ENCODE measurements at places on chromosomes 7 and 10.

- DNase-seq, result no peak
These were observed 31.2 kb upstream of the TLX1 start for GRCh38 chr10:101099901-101100300.

GRCh38 chr7:39164887-39165286 lies 187.2 kb downstream of the POU6F2 start:
- DNase-seq, result no peak

GRCh38 chr7:22481726-22482125 lies 18.3 kb downstream of the STEAP1B start:
- DNase-seq, result no peak

- no peak for DNase-seq
These were observed 46.3 kb downstream of the PITRM1 start for GRCh38 chr10:3126249-3126648.

GRCh38 chr10:6973899-6974298 lies 393.8 kb upstream of the PRKCQ start:
- no peak for DNase-seq

DNA sequence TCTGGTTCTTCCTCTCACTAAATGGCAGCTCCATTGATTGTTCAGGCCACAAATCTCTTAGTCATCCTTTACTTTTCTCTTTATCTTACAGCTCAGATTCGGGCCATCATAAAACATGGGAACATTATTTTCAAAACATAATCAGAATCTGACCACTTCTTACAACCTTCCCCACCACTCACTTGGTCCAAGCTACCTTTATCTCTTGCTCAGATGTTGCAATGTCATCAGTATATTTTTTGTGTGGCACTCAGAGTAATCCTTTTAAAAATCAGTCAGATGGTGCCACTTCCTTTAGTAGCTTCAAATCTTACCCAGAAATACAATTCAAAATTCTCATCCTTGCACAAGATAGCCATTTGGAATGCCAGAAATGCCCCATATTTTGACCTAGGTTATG lies 34.5 kb upstream of the FAM3C start:
- DNase-seq, result no peak

Data from activated T-cell treated with anti-CD3 and anti-CD28 coated beads, Interleukin-2, amount 50 U/mL, for 4 hours (primary cell).